ENCODE measurements at places on chromosomes 1 and 21. TPM values are rescaled to one million over a fixed set of nuclear protein-coding genes. Genes with fewer than 3 reads are reported as not detected.

UTS2 gene
- polyA plus RNA-seq = not detected

SPAG17 gene
- polyA plus RNA-seq = 0.66 TPM

PEF1 gene
- 89.3 TPM for polyA plus RNA-seq

B4GALT2 gene
- polyA plus RNA-seq = 97.6 TPM

TMEM51 gene
- polyA plus RNA-seq = 23.8 TPM

CD244 gene
- polyA plus RNA-seq = not detected

SYPL2 gene
- polyA plus RNA-seq = 17.0 TPM

All from cardiac muscle cell (in vitro differentiated cells and primary cell).